ENCODE measurements at places on chromosomes 3 and 15.

GRCh38 chr15:48680841-48681240, 35.3 kb upstream of the FBN1 start:
- no peak for DNase-seq

- DNase-seq: no peak
Measured at GRCh38 chr3:122975163-122975923, 52.2 kb downstream of the SEMA5B start.

DNA sequence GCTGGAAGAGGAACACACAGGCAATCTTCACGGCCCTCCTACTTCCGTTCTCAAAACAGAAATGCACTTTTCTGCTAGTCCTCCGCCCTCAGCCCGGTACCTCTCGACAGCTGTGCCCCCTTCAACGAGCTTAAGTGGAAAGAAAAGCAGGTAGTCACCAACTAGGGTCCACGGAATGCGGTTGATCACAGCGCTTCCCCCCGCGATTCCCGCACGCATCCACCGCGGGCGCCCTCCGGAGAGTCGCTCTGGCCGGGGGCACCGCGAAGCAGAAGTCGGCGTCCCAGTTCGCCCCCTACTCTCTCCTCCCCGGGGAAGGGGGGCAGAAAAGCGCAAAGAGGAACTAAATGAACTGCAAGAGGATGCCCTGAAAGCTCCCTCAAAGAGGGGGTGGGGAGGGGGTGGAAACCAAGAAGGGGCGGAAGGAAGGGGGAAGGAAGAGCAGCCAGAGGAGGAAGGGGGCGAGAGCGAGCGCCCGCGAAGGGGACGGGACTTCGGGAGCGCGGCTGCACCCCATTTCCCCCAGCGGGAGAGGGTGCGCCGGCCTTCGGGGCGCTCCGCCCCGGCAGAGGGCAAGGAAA, 738 bp downstream of the ACAP2 start:
- DNase-seq: peak; percentile 27

DNA sequence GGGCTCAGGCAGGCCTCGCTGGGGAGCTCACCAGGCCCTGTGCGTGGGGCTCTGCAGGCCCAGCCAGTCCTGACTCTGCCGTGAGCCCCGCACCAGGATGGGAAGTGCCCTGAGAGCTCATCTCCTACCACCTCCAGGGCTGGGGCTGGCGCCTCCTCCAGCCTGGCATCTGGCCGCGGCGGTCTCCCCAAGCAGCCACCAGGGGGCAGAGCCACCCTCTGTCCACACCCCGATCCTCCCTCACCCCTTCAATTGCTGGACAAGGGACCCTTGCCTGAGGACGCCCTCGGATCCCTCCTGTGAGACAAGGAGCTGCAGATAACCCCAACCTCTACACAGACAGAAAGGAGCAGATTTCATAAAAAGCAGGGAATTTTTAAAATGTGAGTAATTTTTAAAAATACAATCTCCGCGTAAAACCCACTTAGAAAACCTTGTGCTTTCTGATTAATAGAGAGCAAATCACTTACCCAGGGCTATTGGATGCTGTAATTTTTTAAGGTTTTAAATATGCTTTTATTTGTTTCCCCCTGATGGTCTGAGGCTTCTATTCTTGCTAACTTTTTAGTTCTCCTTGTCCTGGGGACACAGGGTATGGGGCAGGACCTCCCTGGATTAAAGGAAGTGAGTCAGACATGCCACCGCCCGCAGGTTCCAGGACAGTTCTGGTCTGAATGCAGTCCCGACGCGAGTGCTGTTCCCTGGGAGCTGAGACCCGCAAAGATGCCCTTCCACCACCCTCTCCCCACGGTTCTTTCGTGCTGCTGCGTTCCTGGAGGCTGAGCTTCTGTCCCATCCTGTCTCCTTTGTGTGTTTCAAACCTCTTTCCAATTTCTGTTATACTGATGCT, 52.3 kb upstream of the CHRNA7 start:
- no peak for DNase-seq

DNA sequence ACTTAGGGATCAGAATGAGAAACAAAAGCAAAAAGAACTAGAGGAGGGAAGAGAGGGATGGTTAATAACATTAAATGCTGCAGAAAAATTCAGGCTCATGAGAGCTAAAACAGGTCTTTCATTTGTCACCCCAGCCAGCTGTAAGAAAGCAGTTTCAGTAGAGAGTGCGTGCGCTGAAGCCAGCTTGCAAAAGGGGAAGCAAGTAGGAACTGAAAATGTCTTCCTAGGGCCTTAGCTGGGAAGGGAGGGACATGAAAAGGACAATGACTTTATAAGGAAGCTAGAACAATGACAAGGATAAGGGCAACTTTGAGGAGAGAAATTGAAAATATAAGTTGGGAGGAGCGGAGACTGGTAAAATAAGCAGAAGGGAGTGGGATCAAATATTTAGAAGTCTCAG, 3.1 kb downstream of the CIAO2A start:
- no peak for DNase-seq

GRCh38 chr15:101115786-101116680, 135.8 kb downstream of the CHSY1 start:
- no peak for DNase-seq

- no peak for DNase-seq
Measured at GRCh38 chr15:83092309-83092976, 15.0 kb upstream of the TM6SF1 start.

GRCh38 chr3:67419218-67419529, 235.2 kb downstream of the SUCLG2 start:
- no peak for DNase-seq

DNA sequence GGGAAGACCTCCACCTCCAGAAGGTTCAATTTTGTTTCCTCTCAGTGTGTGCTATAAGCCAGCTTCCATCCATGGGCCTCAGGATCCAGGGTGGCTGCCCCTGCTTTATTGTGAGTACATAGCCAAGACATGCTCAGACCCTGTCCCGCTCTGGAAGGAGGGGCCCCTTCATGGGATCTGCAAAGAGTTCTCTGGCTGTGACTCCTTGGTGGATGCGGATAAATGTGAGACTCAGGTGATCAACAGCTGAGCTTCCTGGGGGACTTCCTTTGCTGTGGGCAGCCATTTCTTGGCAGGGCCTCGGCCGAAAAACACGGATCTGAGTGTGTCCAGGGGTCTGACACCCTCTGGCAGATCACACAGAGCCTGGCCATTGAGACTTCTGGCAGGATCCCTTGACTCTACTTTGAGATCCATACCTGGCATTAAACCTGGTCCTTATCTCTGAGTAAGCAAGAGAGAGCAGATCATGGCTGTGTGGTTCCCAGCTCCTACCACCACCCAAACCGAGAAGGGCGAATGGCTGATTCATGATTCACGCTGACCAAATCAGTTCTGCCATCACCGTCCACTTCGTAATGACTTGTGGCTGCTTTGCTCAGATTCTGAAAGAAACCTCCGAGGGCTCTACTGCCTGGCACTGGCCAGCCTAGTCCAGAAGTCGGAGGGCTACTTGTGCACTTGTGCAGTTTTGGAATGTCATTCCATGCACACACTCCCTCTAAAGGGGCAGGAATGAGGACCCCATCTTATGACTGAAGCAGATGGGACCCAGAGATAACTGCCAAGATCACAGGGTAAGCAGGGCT, 68.1 kb downstream of the SENP2 start:
- DNase-seq: no peak

DNA sequence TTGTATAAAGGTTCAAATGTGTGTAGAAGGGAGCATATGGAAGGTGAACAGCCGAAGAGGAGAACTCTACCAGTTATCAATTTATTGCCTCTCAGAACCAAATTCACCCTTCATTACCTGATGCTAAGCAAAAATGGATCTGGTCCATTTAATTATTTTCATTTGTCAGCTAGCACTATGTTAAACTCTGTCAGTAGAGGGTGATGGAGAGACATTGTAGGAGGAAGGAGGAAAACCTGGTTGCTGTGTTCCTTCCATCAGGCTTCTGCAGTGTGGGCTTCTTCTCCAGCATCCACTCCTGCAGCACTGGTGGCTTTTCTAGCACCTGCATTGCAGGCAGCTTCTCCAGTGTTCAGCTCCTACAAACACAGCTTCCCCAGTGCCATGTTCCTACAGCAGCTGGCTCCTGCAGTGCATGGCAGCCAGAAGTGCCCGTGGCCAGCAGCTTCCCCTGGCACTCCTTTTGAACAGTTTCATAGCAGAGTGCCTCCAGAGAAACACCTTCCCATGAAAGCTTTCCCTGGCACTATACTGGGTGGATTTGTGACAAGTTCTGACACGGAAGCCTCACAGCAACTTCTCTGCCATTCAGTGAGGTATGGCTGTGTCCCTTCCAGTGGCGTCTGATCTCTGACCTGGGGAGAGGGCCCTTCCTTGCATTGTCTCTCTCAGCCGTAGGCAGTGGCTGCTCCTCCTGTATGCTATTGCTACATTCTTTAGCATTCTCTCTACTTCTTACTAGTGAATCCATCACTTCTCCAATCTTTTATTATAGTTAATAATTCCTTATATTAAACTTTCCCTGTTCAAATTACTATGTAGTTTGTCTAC, 14.6 kb upstream of the IL17RD start:
- DNase-seq: no peak

DNA sequence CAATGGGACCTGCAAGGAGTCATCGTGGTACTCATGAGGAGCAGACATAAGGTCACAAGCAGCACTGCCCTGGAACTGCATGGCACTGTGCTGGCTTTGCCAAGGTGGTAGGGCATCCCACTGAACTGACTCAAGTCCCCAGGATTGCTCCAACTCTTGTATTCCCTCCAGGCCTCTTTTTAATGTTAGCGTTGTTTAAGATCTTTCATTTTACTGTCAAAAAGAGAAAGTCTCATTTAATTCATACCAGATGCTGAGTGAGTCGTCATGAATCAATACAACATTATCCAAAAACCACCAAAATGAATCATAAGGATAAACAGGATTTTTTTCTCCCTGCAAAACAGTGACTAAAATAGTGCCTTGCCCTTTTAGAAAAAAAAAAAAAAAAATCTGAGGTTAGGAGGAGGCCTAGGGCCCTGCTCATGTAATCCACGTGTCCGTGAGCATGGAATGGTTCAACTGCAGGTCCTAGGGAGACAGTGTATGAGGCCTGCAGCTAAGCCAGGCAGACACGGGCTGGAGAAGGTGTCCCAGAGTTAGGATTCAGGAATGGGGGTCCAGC, 36.7 kb upstream of the BLM start:
- no peak for DNase-seq

- DNase-seq: no peak
Measured at GRCh38 chr15:51156957-51157356, 62.3 kb upstream of the TNFAIP8L3 start.

DNA sequence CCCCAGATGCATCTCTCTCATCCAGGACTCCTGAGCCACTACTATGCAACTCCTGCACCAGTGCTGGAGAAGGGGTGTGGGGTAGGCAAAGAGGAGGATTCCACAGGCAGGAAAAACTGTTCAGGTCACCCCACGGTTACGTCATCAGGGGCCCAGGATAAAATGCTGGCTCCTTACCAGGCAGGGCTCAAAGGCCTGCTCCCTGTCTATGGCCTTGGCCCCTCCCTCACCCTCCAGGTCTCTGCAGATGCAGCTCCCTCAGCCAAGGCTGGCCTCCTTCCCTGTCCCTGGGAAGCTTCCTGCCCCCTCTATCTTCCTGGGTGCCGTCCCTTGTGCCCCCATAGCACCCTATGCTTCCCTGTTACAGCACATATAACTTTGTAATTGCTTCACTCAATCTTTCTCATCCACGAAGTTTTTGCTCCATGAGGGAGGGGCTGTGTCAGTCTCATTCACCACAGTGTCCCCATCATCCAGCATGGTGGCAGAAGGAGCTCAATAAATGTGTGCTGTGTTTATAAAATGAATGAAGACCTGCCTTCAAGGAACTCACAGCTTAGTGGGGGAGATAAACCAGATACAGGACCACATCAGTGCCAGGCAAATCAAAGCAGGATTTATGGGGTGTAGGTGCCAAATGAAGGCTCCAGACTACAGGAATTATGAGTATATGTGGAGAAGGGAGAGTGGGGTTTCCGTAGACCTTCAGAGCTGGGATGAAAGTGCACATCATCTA, 18.6 kb downstream of the KBTBD13 start:
- DNase-seq: no peak

DNA sequence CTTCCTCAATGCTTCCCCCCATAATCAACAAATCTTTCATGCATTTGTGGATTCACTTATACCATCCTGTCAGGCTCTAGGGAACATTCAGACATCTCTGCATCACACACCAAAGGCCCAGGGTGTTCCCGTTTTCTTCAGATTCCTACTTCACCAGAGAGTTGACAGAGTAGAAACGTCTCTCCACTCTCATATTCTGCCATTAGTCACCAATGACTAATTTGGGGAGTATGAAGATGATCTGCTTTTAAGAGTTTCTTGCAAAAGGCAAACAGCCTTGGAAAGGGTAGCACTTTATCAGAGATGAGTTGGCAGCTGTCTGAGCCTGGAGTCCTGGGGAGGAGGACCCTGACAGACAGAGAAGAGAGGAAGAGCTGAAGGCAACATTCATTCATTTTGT, 55.8 kb upstream of the DGKG start:
- peak; percentile 7 for DNase-seq

GRCh38 chr3:15310491-15311370, 21.7 kb downstream of the SH3BP5 start:
- DNase-seq: peak; percentile 61

DNA sequence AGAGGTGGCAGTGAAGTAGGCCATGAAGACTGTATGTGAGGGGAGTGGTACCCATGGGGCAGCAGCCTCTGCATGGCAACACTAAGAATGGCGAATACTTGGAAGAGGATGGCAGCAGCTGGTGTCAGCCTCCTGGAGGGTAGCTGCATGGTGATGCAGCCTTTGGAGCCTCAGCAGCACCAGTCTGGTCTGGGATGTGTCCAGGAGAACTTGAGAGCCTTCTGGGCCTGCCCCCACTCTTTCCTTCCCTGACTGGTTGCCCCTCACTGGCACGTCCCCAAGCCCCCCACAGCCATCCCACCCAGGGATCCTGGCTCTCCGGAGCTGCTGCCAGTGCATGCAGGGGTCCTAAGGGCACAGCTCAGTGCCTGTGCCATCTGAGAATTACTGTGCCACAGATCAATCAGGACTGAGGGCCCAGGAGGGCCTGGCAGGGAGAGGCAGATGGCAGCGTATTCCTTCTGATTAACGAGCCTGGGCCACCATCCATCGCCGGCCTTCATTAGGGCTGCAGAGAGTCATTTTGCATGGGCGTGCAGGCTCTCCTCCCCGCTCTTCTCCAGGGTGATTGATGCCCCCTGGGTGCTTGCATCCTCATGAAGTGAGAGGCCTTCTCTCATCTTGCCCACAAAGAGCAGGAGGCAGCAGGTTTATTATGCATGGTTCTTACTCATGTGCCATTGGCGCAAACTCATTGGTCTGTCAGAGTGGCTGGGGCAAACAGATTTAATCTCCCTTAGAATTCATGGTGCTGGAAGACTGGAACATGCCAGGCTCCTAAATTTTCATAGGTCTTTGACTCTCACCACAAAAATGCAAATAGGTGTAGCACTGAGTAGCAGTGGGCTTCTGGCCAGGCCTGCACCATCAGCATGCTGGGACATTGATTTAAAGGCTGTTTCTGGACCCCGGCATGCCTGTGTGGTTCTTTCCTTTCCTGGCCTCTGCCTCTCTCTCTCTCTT, 116.8 kb downstream of the EPHB1 start:
- no peak for DNase-seq

DNA sequence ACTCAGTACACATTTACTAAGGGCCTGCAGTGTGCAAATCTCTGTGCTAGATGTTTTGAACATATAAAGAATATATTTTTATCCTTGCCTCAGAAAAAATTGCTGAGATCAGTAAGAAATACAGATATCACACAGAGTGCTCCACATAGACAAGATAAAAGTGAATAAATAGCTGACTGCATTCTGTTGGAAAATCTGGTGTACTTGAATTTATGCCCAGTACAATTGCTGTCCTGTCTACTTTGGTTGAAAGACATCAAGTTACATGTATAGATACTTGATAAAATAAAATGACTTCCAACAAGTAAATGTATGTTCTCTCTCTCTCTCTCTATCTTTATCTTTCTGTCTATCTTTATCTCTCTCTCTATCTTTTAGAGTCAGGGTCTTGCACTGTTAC, 381.2 kb upstream of the CBLB start:
- DNase-seq: no peak

All from stimulated activated CD4-positive, alpha-beta T cell treated with anti-CD3 and anti-CD28 coated beads, Interleukin-12 subunit alpha, Interleukin-12 subunit beta, amount 100 ng/mL, for 48 hours (primary cell).